ENCODE measurements at places on chromosomes 3 and 15.

GRCh38 chr3:106610362-106610959, 741.6 kb upstream of the CBLB start:
- DNase-seq: no peak

GRCh38 chr15:67422296-67422695, 98.6 kb upstream of the C15orf61 start:
- DNase-seq: no peak

DNA sequence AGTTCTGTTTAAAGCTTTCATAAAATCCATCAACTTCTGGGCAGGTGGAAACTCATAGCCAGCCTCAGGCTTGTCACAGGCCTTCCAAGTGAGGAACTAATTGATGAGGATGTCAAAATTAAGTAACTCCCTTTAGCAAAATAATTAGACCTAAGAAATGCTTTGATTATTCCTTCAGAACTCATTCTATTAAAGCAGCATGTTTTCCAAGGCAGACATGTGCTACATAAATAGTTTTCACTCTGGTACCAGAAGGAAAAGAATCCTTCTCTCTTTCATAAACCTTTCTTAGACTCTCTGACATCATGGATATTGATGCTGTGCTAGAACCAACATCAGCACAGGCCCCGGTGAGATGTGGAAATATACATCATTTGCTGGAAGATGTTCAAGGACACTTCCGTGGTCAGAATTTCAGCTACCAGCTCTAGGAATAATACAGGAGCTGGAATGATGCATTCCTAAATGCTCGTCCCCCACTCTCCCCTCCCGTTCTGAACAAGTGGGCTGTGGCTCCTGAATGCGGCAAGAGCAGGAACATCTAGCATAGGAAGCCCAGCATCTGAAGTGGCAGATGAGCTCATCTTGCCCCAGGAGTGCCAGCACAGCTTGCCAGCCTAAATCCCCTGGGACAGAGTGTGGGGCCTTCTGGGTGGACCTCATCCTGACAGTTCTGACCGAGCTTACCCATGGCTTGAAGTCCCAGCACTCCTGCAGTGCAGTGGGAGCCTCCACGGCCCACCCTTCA, 82.4 kb downstream of the WWTR1 start:
- no peak for DNase-seq

DNA sequence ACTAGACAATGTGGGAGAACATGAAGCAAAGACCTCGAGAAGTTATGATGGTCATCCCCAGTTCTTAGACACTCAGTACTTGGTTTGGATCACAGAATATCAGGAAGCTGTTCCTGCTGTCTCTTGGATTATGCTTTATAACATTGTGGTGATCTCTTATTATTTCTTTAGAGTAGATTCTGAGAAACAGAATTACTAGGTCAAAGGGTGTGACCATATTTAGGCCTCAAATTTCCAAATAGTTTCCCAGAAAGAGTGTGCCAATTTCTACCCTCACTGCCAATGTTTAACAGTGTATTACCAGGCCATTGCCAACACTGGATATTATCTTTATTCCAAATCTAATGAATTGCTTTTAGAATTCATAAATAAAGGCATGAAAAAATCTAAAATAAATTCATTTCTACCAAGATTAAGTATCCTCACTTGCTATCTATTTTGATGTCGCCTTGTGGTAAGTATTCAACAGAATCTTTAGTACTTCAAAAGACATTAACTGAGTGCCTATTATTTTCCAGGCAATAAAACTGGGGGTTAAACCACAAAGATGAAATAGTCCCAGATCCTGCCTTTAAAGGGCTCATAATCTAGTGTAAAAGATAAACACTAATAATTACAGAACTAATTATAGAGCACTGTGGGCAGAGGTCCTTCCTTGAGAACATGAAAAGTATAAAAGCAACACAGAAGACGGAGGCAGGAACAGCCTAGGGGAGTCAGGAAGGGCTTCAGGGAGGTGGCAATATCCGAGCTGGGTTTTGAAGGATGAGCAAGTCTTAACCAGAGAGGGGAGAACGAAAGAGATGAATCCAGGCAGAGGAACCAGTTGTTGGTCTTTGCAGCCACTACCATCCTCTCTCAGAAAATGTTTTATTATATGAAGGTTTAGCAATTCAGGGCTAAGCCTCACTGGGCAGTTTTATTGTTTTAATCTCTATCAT, 86.8 kb downstream of the IGF2BP2 start:
- DNase-seq: no peak

GRCh38 chr3:128413003-128413370, 53.7 kb downstream of the DNAJB8 start:
- no peak for DNase-seq

GRCh38 chr3:42498034-42498433, 4.4 kb upstream of the VIPR1 start:
- no peak for DNase-seq

DNA sequence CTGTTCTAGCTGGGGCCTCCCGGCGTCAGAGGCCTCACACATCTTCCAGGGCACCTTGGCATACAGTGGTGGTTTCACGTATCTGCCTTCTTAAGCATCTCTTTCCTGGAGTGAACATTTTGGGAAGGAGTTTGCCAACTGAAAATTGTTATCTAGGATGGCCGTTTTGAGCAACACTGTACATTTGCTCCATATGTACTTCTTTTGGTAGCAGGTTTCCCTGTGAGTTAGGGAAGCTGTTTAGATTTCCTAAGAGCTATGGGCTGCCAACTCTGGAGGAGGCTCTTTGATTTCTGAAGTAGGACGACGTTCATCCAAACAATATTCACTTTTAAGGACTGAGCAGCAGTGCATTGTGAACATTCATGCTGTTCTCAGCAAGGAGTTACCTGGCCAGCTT, 665.9 kb downstream of the SQOR start:
- no peak for DNase-seq

- no peak for DNase-seq
Measured at GRCh38 chr3:187900993-187901755, 155.9 kb upstream of the BCL6 start.

GRCh38 chr3:149726716-149727407, 25.4 kb downstream of the COMMD2 start:
- DNase-seq: no peak

DNA sequence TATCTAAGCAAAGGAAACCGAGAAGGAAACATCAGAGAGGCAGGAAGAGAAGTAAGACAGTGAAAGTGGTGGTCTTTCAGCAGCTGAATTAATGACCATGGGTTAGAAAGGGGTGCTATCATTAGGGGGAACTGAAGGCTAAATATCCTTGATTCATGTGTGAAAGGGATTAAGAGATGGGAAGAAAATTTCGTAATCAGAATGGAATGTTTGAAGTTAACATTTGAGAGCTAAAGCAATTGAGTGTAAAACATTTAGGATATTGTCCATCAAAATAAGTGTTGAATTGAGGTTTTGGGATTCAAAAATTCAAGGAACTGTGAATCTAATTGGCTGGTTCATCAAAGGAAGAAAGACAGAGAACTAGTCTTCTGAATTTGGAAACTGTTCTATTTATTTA, 4.1 kb upstream of the ECT2 start:
- no peak for DNase-seq

DNA sequence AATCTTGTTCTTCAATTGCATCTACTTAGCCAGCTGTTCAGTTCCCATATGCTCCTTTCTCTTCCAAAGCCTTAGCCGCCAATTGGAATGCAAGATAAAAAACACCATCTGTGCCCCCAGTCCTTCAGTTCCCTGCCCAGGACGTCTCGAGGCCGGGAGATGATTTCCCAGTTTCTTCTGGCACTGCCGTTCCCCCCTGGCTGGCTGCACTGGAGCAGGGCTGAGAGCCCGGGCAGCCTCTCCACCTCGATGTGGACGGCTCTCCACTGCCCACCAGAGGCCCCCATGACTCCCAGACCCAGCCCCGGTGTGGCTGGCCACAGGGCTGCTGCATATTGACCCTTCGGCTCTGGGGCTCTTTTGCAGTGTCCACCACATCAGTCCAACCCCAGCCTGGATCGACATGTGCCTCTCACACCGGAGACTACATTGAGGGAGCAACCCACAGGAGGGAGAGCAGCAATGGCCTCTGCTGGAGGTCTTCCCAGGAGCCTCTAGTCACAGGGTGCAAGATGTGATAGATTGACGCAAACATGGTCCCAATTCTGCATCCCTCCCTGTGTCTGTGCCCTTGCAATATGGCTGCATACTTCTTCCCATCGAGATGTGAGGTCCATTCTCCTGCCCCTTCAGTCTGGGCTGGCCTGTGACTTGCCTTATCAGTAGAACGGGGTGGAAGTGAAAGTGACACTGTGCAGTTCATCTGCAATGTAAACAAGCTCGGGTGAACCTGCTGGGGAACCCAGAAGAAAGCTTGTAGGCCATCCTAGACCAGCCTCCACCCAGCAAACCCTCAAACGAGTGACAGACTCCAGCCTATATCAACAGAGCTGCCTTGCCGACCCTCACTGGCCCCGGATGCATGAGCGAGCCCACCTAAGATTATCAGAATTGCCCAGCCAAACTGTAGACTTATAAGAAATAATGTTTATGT, 52.3 kb upstream of the PRR20G start:
- DNase-seq: no peak

GRCh38 chr3:50474717-50475116, 28.7 kb downstream of the CACNA2D2 start:
- no peak for DNase-seq

DNA sequence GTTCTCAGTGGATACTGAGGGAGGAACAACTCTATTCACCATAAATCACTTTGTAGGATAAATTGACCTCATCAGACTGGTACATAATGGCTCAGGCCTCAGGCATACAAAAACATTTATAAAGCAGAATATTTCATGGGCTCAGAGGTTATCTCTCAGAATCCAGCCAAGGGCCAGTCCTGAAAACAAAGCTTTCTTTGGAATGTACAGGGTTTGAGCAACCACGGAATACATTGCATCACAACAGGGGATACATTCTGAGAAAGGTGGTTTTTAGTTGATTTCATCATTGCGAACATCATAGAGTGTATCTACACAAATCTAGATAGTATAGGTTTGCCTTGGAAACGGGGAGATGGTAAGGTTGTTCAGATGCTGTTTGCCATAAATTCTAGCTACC, 33.4 kb upstream of the CTDSPL2 start:
- DNase-seq: no peak

DNA sequence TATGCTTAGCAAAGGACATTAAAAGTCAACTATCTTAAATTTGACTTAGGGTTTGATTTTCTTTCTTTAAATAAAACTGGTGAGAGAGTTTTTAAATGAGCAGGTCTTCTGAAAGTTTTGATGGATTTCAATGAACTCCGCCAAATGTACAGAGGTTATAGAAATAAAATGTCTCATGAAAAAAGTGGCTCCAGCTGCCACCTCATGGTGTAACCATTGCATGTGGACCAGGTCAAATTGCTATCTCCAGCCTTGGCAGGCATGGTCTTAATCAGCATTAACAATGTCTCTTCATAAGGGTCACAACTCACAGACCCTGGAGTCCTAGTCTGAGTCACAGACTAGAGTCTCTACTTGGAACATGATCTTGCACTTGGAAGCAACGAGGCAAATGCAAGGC, 182.3 kb downstream of the ADAMTS17 start:
- DNase-seq: no peak

DNA sequence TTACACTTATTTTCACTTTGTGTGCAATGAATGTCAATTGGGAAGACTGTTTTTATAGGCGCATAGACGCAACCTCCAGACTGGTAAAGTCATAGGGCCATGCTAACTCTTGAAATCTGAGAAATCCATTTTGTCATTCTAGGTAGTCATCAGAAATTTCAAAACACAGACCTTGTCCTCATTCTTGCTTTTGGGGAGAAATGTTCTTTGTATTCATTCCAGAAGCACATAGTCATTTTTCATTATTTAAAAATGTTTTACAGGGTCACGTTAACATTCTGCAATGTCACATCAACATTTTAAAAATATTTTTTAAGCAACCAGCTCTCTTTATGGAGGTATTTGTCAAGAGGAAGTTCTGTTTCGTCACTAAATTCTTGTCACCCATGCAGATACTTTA, 898.4 kb downstream of the PDCD6IP start:
- no peak for DNase-seq

DNA sequence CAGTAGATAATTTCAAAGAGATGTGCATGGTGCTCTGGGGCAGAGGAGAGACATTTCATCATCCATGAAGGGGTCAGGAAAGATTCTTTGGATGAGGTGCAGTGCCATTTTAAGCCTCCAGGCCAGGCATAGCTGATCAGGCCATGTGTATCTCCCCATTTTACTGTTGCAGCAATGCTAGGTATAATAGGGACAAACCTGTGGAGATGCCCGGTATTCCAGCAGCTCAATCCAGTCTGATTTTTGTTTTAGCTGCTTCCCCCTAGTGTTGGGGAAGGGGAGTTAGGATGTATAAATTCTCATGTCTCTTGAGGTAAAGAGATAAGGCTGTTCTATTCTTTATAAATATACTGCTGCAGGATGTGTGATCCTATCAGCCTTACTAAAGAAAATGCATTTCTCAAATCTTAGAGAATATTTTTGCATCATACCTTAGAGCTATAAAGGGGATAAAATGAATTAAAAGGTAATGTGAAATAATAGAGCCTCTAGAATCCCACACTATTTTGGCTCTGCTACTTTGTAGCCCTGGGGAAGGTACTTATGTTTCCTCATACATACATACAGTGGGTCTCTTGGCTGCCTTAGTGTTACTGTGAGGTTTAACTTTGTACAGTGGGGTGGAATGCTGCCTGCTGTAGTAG, 5.2 kb downstream of the CDV3 start:
- peak; percentile 59 for DNase-seq

GRCh38 chr3:134074790-134075567, 45.3 kb upstream of the SLCO2A1 start:
- no peak for DNase-seq

DNA sequence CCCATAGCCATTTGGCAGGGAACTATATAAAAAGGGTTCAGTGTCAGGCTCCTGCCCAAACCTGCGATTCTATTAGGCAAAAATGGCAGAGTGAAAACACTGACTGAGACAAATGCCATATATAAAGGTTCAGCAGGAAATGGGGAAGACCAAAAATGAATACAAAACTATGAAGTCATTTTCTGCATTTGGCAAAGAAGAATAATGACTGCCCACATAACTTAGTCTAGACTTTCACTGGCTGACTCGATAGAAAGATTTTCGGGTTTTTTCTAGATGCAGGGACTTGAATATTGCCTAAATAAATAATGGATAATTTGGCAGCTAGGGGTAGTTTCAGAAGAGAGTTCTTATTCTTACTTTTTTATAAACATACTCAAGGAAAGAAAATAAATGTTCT, 178.0 kb downstream of the TPRG1 start:
- no peak for DNase-seq

All from HCT116 (cell line).